Activated CD4-positive, alpha-beta T cell treated with anti-CD3 and anti-CD28 coated beads, Interleukin-2, amount 50 U/mL, for 48 hours (primary cell): ENCODE measurements at places on chromosomes 11 and 22.

- DNase-seq, result no peak
Observed at GRCh38 chr11:2105511-2105910, 33.7 kb downstream of the IGF2 start.

DNA sequence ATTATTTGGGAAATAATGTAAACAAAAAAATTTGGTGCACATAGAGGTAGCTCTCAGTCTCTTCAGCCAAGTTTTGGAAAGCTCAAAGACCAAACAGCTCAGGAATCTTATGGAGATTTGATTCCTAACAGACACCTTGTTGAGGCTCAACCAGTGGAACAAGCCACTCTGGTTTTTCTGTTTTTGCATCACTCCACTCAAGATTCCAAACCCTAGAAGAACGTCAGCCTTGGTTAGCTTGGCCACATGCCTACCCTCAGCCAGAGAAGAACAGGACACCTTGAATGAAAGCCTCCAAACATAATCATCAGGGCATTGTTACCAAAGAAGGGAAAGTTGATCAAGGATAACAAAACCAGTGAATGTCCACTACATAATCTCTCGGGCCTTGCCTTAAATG is 3.8 kb upstream of the SMCO4 start:
- DNase-seq, result no peak

DNA sequence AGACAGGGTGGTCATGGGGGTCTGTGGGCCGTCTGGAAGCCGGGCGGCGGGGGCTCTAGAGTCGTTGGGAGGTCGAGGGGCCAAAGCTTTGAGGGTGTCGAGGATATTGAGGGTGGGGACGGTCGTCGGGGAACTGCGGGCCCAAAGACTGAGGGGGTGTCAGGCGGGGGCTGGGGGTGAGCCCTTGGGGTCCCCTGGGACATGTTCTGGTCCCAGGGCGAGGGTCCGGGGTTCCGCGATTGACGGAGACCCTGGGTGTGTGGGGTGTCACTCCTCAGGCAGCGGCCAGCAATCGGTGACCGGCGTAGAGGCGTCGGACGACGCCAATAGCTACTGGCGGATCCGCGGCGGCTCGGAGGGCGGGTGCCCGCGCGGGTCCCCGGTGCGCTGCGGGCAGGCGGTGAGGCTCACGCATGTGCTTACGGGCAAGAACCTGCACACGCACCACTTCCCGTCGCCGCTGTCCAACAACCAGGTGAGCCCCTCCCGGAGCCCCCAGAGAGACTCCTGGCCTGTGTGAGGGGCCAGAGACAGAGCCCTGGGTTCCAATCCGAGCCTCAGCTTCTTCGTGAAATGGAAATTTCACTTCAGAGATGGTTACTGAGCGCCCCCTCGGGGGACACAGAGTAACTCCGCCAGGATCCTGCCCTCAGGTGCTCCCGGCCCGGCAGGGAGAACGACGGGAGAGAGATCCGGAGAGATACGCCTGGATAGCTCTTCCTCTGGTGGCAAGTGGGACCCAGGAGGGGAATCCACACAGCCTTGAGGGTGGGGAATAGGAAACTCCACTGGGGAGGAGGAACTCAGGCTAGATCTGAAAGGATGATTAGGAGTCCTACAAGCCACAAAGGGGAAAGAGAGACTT is 714 bp downstream of the SDF2L1 start:
- DNase-seq, result peak; percentile 72

GRCh38 chr11:92226331-92227229 is 2.0 kb downstream of the FAT3 start:
- DNase-seq, result no peak

DNA sequence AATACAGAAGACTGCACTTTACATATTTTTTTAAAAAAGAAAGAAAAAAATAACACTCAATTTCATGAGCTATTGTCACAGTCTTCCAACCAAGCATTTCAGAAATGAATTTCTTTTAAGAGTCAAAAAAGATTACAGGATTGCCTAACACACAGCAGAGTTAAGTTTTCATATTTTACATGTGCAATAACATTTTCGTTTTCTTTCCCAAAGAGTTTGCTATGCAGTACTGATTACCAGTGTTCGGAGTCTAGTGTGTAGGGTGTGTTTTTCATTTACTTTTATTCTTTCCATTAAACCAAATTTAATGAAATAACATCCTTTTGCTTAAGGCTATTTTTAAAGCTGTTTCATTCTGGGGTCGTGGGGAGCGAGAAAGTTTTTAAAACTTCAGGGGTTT is 53.2 kb downstream of the MN1 start:
- no peak for DNase-seq

GRCh38 chr11:62402226-62402959 is 16.4 kb upstream of the SCGB1A1 start:
- peak; percentile 61 for DNase-seq

- peak; percentile 36 for DNase-seq
Observed at GRCh38 chr11:14578541-14578956, 58.4 kb upstream of the PSMA1 start.

- no peak for DNase-seq
Observed at GRCh38 chr22:31962387-31963125, 18.2 kb downstream of the YWHAH start.

GRCh38 chr11:16941935-16942334 is 72.3 kb downstream of the PLEKHA7 start:
- no peak for DNase-seq

- no peak for DNase-seq
Observed at GRCh38 chr11:64631675-64632074, 40.7 kb downstream of the SLC22A12 start.

- DNase-seq, result no peak
Observed at GRCh38 chr11:11572386-11572785, 49.4 kb downstream of the GALNT18 start.

DNA sequence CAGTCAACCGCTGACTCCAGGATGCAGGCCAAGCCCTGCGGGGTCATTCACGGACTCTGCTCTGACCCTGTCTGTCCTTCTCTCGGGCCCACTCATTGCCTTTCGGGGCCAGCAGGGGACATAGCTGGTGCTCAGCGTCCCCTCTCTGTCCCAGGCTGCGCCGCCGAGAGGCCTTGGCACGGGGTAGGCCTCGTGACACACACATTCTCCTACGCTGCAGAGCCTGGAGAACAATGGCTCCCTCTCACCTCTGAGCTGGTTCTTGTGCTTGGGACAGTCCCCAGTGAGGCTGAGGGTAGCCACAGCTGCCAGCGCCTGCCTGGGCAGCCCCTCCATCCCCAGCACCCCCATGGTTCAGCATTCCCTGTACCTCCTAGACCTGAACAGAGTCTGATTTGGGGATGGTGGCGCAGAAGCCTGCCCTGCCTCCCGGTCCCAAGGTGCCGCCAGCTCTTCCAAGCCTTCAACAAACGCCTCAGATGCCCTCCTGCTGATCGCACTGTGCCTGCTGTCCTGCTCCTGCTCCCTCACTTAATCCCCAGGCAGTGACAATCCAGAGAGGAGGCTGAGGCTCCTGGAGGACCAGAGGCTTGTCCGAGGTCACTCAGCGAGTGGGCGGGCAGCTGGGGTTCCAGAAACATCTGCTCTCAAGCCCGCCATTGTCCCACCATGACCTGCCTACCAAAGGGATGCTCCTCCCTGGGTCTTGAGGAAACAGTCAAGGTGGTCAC is 30.4 kb downstream of the DUSP8 start:
- no peak for DNase-seq

- DNase-seq, result no peak
Observed at GRCh38 chr22:43826142-43827002, 14.3 kb upstream of the EFCAB6 start.

- no peak for DNase-seq
Observed at GRCh38 chr11:118086913-118087768, at the start of gene SMIM35. Gene SMIM35, minus strand, starts transcription at chr11:118086963. Its CDS starts 206 bp downstream, at chr11:118086757.

DNA sequence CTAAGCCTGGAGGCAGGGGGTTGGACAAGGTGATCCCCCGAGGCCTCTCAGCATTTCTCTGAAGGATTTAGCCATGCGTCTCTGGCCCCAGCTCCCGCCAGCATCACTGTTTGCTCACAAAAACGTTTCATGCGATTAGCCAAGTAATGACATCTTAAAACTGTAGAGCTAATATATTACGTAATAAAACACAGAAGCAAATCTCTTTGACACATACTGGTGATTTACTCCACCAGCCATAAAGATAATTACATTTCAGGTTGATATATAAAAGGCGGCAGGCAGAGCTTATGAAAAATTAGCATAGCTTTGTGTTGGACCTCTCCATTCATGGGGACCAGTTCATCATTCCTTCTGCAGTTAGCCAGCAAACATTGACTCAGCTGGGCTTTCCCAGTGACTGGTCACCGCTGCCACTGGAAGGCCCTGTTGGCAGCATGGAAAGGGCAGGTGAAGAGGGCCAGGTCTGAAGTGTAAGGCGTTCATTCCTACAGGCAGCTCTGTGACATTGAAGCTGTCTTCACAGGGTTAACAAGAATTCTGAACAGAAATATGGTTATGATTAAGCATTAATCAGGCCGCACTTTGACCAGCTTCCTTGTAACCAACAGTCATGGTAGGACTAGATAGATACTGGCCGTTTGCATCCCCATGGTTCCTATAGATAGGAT is 150.3 kb downstream of the NECTIN1 start:
- no peak for DNase-seq

- no peak for DNase-seq
Observed at GRCh38 chr11:127044535-127044934, 44.0 kb upstream of the KIRREL3 start.

- DNase-seq, result no peak
Observed at GRCh38 chr11:19746086-19746485, 33.4 kb downstream of the NAV2 start.

GRCh38 chr11:6052374-6052773 is 21.8 kb upstream of the OR56A1 start:
- DNase-seq, result no peak

- DNase-seq, result no peak
Observed at GRCh38 chr22:47836957-47837356, 1074.5 kb downstream of the TBC1D22A start.

DNA sequence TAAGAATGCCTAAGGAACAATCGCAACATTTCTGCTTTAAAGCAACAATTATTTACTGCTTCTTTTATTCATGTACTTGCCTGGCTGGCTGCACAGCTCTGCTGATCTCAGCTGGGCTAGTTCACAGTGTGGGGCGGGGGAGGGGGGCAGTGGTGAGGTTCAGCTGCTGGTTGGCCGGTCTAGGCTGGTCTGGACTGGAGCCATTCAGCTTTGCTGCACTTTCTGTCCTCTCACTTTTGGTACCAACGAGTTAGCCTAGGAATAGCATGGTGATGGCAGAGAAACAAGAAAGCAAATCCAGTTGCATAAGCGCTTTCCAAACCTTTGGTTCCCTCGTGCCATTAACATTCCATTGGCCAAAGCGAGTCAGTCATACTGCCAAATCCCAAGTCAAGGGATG is 16.0 kb upstream of the MIF start:
- no peak for DNase-seq

DNA sequence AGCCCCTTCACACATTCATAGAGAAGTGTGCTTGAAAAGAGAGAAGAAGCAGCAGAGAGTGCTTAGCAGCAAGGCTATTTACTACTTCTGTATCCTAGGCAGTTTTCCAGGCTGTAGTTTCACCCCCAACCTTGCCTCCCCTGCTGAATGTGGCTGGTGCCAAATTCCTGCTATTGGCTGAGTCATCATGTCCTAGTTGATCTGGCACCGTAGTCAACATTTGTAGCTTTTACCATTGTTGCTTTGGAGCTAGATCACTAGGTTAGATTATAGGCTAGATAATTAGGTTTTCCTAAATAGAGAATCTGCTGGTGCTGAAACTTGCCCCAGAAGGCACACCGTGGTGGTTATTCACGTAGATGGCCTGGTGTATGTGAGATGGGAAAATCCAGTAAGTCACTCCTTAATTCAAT is 32.7 kb downstream of the ARHGAP42 start:
- DNase-seq, result no peak

DNA sequence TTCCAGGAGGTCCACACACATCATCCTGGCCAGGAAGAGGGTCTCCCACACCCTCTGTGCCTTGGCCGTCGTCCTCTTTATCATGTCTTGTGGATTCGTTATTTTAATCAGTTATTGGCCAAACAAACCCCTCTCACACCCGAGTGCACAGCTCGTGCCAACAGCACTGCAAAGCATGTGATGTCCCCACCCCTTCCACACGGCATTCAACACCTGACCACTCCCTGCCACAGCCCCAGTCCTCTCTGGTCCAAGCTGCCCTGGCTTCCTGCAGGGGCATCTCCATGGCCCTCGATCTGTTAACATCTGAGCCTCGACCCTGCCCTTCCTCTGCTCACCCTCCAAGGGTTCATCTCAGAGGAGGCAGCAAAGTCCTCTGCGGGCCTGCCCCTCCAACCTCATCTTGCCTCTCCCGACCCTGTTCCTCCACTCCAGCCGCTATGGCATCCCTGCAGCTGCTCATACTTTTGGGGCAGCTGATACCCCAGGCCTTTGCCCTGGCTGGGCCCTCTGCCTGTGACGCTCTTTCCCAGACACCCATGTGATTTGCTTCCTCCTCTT is 14.0 kb downstream of the MYEOV start:
- DNase-seq, result no peak

DNA sequence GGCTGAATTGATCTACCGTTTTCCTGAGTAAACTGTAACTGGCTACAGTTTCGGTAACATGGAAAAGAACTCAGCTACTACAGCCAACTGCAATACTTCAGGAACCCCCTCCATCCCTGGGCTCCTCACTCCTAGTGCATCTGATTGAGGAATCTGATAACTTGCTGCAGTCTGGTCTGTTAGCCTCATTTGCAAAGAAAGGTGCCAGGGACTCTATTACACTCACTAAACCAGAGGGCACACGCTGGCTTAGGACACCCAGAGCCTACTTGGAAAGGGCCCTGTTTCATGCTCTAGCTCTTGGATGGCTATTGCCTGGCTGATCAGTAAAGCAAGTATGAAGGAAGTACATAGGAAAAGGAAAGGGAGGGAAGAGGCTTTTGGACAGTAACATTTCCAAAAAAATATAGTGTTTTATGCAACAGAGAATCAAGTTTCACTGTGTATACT is 22.3 kb downstream of the APOL5 start:
- no peak for DNase-seq

GRCh38 chr11:76329084-76329648 is 51.8 kb downstream of the THAP12 start:
- DNase-seq, result no peak

DNA sequence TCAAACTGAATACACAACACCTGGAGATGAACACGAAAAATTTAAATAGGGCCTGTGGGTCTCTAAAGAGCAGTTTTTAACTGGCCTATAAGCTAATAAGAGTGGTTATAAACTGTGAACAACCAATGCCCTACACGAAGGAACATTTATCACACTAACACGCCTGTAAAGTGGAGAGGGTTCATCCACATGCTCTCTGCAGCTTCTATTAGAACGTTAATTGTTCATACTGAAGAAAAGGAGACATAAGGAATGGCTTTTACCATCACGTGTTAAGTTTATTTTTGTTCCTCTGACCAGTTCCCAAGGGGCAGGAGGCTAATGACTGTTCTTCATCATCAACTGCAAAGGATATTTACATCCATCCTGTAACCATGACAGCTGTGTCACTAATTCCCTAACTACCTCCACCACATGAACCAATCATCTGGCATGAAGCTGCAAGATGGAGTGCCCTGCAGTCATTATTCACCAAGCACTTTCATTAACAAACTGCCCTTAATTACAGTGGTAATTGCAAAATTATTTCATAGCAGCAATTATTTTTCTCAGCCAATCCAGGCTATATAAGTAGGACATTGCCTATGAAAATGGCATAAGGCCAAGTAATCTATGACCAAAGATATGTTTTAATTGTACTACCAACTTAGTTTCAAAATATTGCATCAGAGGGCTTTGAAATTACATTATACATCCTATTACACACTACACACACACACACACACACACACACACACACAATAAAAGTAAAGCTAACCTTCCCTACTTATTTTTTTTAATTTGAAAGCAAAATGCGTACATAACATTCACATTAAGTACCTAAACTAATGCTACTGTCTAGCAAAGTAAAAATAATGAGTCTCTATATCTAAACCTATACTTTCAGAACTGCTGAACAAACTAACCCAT is 186.7 kb downstream of the CADM1 start:
- DNase-seq, result no peak
